ENCODE measurements at places on chromosomes 4 and X.

DNA sequence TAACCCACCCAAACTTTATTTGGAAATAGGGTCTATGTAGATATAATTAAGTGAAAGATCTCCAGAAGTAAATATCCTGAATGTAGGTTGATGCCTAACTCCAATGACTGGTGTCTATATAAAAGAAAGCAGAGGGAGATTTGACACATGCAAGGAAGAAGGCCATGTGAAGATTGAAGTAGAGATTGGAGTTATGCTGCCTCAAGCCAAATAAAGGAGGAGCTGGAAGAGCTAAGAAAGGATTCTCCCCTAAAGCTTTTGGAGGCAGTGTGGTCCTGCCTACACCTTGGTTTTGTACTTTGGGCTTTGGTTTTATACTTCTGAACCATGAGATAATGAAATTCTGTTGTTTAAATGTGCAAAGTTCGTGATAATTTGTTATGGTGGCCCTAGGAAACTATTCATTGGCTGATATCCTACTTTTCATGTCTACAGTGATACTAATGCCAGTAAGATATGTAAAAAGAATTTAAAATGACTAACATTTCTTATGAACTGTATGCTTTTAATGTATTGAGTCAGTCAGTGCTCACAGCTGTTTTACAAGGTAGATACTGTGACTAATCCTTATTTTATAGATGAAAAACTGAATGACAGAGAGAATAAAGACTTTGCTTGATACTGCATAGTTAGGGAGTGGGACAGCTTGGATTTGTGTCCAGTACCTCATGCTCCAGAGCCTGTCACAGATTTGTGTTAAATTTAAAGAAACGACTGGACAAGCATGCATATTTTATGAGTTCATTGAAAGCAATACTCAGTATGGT lies 5.9 kb upstream of the RAB40AL start:
- no peak for DNase-seq

GRCh38 chr4:1728061-1728980 lies 7.0 kb downstream of the TACC3 start:
- no peak for DNase-seq

- DNase-seq: no peak
These were observed 411.6 kb upstream of the MAGEB18 start for GRCh38 chrX:25726539-25726938.

GRCh38 chr4:32117693-32118092 lies 1397.5 kb downstream of the PCDH7 start:
- DNase-seq: no peak

GRCh38 chr4:3114377-3114776 lies 39.9 kb downstream of the HTT start:
- DNase-seq: no peak

DNA sequence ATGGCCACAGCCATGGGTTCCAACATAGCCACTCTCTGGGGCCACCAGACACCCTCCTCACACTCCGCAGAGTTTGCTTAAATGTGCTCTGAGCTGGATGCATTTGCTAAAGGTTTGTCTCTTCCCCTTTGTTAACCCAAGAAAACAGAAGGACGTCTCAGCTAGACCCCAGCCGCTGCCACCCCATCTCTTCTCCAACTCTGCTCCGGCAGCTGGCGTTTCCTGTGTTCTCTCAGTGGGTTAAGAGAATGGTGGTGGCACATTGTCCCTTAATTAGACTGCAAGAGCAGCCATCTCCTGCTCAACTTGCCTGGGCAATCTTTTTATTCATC lies 43.7 kb upstream of the FAM9C start:
- DNase-seq: no peak

- DNase-seq: no peak
These were observed 83.8 kb downstream of the UNC5C start for GRCh38 chr4:95465010-95465409.

GRCh38 chr4:68145261-68145660 lies 15.6 kb upstream of the TMPRSS11F start:
- DNase-seq: no peak

DNA sequence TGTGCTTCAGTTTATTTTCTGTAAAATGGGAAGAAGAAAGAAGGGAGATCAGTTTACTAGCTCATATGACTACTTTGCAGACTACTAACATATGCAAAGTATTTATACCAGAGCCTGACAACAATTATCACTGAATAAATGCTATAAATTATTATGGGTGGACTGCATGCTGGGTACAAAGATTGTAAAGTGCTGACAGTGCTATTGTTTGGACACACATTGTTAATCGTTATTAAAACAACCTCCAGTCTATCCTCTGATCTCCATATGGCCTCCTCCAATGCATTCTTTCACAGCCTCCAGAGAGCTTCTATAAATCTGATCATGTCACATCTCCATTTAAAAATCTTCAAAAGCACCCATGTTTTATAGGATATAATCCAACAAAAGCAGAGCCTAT lies 90.1 kb upstream of the HS3ST1 start:
- DNase-seq: no peak

DNA sequence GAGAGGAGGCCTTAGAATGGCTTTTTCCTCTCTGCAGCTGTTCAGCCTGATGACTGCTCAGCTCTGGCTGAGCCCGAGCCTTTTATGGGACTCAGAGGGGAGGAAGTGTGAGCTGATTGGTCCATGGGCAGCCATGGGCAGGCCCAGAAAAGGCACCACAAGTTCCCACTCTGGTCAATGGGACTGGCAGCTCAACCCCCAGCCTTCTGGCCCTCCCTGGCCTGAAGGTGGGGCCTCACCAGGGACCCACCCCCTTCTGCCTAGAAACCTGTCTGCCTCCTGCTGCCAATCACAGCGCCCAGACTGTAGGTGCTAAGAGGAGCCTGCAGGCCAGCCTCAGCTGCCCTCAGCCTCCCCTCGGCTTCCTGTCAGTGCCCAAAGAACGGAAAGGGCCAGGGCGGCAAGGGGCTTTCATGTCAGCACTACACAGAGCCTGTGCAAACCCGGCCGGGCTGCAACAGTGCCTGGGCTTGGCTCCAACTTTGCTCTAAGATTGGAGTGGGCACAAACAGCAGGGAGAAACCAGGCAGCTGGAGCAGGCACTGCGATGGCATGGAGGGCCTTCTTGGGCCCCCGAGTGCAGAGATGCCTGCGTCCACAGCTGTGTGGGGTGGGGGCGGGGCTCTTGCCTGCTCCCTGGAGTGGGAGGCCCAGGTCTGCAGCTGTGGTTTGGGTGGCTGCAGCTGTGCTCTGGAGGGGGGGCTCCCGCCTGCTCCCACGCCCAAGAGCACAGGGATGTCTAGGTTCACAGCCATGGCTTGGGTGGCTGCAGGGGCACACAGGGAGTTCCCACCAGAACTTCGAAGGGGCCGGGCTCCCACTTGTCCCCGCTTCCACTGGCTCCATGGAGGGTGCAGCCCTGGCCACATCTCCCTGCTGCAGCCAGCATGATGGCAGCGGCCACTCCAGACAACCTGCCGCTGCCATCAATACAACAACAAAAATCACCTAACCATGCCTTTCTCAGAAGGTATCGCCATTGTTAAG lies 92.6 kb downstream of the NXF2 start:
- no peak for DNase-seq
